NCI-H2081 treated with DMSO at 0.1 percent for 48 hours (cell line): ENCODE measurements at places on chromosomes 3 and 15.

DNA sequence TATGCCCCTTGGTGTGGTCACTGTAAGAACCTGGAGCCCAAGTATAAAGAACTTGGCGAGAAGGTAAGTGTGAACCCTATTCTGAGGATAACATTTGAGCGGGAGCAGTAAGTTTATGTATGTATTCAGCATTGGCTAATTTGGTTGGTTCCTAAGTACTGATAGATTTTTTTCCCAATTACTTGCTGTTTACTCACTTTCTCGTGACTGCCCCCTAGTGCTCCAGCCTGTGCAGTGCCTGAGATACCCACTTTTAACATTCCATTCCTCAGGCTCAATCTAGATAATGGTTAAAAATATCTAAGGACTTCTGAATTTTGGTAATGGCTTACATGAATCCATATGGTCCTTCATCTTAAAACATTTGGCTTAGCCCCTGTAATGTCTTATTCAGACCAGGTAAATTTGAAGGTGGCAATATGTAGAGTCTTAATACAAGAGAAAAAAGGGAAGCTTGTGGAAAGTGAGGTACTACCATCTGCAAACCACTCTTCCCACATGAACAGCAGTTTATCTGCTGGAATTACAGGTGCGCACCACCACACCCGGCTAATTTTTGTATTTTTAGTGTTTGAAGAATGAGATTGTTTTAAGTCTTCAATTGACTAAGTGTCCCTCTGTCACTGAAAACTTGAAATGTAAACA, 7.1 kb downstream of the ELL3 start:
- no peak for DNase-seq

- peak; percentile 82 for DNase-seq
These were observed 73.1 kb downstream of the SATB1 start for GRCh38 chr3:18351823-18352744.

- DNase-seq: no peak
These were observed 9.5 kb downstream of the SPINT1 start for GRCh38 chr15:40853241-40853890.

- no peak for DNase-seq
These were observed 49.1 kb downstream of the RAB11A start for GRCh38 chr15:65918357-65918920.

- DNase-seq: no peak
These were observed 552.5 kb upstream of the NECTIN3 start for GRCh38 chr3:110519071-110519470.

DNA sequence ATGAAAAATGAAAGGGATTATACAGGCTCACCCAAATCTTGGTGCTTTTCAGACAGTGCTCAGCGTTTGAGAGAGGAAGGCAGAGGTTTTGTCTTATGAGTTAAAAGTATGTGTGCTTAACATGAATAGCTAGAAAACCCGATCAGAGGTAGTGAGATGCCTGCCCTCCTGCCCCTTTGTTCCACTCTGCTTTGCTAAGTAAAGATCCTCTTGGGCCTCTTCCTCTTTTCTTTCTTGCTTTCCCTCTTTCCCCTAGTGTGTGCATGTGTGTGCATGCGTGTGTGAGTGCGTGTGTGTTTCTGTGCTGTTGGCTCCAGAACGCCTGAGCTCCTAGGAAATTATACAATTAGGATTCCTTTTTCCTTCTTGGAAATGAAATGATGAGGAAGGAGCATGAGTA, 261.3 kb upstream of the NR2E3 start:
- DNase-seq: no peak

- DNase-seq: no peak
These were observed 20.5 kb upstream of the LMOD3 start for GRCh38 chr3:69142797-69143454.

- DNase-seq: no peak
These were observed 123.1 kb downstream of the OPA1 start for GRCh38 chr3:193716150-193716549.

DNA sequence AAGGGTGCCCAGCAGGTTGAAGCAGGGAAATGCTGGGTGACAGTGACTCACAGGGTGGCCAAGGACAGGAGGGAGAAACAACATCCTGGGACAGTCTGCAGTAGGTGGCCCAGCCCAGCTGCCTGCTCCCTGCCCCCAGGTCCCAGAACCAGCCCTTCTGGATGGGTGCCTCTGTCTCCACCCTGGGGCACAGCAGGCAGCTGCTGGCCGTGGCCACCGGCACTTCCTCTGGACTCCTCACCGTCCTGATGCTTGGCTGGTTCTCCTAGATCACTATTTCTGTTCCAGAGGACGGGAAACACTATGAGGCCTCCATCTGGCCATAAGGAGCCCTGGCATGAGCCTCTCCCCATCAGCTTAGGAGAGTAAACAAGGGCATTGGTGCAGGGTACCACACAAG, 258.9 kb downstream of the XXYLT1 start:
- no peak for DNase-seq

DNA sequence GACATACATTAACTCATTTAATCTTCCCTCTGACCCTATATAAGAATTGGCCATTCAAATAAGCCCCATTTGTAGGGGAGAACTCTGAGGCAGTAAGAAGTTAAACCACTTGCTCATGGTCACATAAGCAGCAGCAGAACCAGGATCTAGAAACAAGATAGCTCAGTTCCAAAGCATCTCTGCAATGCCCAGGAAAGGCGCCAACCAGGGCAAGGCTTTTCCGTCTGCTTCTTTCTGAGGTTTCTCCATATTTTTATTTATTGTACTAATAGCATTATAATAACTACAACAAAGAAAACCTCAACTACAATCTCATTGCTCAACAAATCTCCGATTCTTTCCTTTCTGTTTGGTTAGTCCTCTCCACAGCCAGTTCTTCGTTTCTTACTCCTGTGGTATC, 4.3 kb upstream of the UBE2E2 start:
- no peak for DNase-seq

DNA sequence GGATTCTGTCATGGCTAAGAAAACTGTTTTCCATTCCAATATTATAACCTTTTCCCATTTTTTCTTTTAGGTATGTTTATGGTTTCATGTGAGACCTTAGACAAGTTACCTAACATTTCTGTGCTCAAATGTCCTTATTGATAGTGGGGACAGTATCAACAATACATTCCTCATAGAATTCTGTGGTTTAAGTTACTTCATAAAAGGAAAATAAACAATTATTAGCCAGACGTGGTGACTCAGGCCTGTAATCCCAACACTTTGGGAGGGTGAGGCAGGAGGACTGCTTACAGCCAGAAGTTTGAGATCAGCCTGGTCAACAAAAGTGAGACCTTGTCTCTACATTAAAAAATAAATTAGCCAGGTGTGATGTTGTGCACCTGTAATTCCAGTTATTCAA, 436.8 kb upstream of the CNTN4 start:
- no peak for DNase-seq

DNA sequence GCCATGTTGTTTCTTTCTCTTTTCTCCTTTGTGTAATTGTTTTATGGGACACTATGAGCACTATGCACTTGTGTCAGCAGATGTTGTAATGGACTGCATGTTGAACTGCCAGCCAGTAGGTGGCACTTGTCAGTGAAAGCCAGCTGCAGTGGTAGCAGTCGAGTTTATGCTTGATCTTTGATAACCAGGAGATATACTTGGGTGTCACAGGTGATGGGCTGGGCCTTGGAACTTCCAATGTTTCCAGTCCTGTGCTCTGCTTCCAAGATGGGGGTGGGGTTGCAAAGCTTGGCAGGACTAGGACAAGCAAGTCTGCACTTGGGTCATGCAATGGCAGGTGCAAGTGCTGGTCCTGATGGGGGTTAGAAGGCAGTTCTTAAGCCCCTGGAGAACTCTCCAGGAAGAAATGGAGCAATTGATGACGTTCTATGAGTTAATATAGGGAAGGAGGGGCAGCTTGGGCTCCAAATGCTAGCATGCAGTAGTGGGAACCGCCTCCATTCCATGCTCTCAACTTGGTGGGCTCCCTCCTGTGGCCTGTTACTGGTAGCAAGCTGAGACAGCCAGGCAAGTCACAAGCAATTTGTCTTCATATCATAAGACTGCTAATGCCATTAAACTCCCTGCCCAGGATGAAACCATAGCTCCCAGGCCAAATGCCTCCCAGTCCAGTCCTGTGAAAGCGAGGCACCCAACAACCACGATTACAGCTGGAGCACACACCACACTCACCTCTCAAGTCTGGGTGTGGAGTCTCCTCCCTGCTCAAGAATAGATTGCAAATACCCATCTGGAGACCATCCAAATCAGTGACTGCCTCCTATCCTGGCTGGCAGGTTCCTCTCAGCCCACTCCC, 287.2 kb downstream of the CGGBP1 start:
- DNase-seq: no peak

GRCh38 chr3:176987901-176988650, 209.2 kb downstream of the TBL1XR1 start:
- no peak for DNase-seq

DNA sequence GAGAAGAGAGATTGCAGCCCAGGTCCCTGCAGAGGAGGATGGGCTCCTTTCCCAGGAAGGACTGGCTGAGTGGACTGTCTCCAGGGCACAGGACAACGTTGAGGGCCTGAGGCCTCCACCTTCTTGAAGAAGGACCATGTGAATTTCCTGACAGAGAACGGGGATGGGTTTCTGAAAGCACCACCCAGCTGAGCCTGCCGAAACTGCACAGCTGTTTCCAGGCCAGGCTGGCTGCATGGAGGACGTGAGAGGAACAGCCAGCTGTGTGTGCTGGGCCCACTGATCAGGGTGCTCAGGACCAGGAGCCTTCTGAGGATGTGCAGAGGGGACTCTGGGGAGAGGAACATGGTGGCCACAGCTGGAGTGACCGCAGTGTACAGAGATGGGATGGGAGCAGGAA, 39.2 kb downstream of the HMCES start:
- DNase-seq: no peak

GRCh38 chr3:30810625-30811024, 83.8 kb downstream of the GADL1 start:
- DNase-seq: no peak

- no peak for DNase-seq
These were observed 85.3 kb upstream of the RPL32 start for GRCh38 chr3:12926660-12927059.

DNA sequence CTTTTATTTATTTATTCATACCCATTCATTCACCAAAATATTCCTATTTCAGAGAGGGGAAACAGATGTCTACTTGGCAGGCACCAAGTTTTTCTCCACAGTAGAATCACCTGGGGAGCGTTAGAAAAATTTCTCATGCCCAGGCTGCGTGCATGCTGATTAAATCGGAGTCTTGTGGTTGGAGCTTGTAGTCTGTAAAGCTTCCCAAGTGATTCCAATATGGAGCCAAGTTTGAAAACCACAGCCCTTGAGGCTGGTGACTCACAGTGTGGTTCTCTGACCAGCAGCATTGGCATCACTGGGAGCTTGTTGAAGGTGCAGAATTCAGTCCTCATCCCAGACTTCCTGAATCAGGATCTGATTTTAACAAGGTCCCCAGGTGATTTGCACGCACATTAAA, 49.7 kb downstream of the PDHB start:
- no peak for DNase-seq

DNA sequence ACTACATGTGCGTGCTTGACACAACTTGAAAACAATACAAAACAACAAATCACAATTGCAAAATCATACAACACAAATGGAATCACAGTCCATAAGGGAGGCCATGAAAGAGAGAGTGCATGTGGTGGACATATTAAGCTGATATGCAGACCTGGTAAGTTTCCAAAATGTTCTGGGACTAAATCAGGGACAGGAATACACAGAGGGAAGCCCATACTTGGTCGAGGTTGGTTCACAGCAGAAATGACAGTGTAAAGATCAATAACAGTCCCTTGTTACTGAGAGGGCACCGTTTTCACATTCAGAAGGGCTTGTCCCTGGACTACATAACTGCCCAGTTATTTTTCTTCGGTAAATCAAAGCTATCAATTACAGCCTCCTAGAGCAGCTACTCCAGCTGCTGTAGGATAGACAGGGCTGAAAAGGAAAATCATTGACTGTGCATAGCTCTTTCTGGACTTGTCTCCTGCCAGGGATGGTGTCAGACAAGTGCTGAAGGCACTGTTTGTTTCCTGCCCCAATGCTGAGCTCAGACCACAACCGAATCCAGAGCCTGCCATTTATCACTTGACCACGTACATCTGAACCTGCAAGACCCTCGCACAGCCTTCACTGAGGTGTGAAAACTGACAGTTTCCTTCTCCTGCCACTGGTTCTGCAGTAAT, 79.5 kb upstream of the KCNMB2 start:
- no peak for DNase-seq

- DNase-seq: no peak
These were observed 46.3 kb downstream of the FOXP1 start for GRCh38 chr3:71537211-71537611.

DNA sequence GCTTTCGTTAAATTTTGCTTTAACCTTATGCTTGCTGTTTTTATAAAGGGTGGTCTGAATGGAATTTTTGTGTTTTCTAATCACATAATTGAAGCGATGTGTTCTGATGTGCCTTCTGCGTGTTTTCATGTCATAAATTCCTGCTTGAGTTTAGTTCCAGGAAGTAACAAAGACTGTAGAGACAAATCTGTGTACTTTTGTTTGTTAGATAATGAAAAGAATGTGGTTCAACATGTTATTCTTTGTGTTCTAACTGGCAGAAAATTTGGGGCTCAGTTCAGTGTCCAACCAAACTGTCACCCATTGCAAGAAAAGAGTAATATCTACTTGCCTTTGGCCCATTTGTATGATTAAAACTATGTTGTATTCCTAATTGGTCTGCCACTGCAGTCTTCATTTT, 324.0 kb downstream of the DIPK2A start:
- no peak for DNase-seq

GRCh38 chr15:42157381-42157780, 945 bp upstream of the PLA2G4F start:
- DNase-seq: no peak

DNA sequence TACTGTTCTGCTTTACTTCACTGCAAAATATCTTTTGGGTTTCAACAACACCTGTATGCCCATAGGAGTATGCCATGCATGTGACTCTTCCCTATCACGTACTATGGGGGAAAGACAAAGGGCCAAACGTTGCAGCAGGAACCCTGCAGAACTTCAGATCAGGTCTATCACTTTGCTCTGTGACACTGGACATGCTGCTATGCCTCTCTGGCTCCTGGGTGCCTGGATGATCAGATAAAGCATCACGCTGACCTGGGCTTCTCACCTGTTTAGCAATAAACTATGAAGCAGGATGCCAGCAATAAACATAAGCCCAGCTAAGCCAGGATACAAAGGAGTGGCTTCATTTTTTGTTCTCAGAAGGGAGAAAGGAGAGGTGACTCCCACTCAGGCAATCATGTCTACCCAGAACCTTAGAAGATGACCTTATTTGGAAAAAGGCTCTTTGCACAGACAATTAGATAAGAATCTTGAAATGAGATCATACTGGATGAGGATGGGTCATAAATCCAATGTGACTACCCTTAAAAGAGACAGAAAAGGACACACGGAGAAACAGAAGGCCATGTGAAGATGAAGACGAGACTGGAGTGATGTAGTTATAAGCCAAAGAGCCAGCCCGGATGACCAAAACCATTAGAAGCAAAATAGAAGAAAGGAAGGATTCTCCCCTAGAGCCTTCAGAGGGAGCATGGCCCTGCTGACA, 19.3 kb downstream of the POMGNT2 start:
- DNase-seq: no peak
